ENCODE measurements at places on chromosomes 2 and 18.

DNA sequence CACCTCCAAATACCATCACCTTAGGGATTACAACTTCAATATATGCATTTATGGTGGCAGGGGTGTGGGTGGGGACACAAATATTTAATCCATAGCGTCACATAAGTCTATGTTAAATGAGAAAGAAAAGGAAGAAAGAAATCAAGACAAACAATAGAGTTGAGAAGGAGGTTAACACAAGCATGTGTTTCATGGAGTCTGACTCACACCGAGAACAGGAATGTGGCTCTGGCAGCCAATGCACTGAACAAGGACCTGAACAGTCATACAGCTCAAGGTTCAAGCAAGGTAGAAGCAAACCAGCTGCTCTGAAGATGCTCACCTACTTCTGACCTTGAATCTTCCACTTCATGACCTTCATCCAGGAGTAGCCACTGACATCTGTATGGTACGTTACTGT is 36.2 kb upstream of the LPIN1 start:
- no peak for DNase-seq

- no peak for DNase-seq
These were observed 10.7 kb downstream of the PIK3C3 start for GRCh38 chr18:41965634-41966255.

GRCh38 chr2:153416071-153416470 is 62.5 kb downstream of the RPRM start:
- no peak for DNase-seq

- DNase-seq: no peak
These were observed 929.2 kb downstream of the SLC4A3 start for GRCh38 chr2:220556658-220557057.

GRCh38 chr18:60555625-60556024 is 183.1 kb upstream of the MC4R start:
- DNase-seq: no peak

DNA sequence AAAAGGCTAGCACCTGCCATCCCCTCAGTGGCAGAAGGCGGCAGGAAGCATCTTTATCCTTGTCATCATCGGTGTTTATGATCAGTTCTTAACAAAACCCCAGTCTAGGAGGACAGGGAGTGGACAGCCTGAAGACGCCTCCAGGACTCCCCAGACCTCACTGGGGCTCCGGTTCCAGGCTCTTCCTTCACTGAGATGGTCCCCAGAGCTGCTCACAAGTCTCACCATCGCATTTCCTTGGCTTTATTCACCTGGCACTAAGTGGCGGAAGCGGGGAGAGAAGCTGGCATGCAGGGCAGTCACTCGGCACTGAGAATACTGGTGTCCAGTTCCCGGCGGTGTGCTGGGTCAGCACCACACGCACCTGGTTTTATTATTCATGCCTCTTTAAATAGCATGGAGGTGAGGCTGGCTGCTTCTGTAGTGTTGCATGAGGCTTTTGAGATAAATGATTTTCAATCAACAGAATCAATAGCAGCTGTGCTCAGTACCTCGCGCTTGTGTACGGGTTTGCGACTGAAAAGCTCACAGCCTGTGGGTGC is 68.7 kb downstream of the CABLES1 start:
- DNase-seq: no peak

Measured in activated T-helper 1 cell treated with anti-CD3 and anti-CD28 coated beads, Interleukin-12 subunit alpha, Interleukin-12 subunit beta, Interleukin-2, Interleukin-4 antibody, amounts not matched to agents 30 ng/mL and 10 ng/mL and 1 ng/mL, durations not matched to agents 14 hours and 24 hours and 36 hours (primary cell).